Renal cortical epithelial cell (primary cell): ENCODE measurements at places on chromosomes 11 and 22.

DNA sequence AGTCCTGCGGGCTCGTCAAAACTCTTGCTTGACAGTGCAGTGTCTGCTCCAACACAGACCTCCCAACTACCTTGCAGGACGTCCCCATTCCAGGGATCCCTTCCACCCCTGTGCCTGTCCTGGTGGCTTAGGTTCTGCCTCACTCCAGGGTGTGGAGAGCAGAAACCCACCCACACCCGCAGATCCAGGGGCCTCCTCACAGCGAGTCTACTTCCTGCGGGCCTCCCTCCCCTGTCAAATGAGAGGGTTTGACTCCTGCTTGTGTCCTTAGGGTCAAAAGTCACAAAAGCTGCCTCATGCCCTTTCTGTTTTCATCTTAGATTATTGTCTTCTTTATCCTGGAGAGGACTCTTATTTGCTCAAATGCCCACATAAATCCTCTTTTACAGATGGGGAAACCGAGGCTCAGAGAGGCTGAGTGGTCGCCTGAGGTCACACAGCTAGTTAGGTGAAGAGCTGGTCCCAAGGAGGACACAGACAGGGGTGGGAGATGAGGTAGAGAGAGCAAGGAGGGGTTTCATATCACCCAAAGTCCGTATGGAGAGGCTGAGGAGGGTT is 81.1 kb upstream of the KCNQ1OT1 start:
- DNase-seq = no peak

DNA sequence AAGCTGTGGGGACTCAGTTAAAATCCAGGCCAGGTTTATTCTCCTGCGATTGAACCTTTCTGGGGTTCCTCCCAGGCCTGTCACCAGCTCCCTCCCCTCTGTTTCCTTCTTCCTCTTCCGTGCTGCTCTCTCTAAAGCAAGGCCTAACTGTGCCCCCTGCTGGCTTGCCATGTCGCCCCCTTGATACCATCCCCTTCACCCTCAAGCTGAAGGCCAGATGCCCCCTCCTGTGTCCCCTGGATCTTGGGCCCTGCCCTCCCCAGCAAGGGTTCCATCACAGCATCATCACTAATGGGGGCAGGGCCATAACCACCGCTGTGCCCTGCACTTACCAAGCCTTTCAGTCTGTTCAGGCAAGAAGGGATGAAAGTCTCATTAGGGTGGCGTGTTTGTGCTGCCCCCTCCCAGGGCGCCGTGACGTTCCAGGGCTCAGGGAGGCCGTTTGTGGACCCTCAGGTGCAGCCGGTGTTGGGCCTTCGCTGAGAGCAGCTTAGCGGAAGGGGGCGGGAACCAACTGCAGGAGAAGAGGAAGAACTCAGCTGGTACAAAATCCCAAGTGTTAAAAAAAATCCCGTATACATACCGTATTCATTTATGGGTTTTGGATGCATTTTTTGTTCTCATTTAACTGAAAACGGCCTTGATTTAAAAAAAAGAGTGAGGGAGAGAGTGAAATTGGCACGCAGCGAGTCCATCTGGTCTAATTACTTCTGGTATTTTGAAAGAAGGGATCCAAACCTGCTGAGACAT is 69.9 kb downstream of the MPPED1 start:
- DNase-seq = no peak

GRCh38 chr11:35619855-35620640 is 1.8 kb downstream of the FJX1 start:
- no peak for DNase-seq

- peak; percentile 92 for DNase-seq
Measured at GRCh38 chr11:20059587-20060021, 100.7 kb downstream of the DBX1 start.

GRCh38 chr11:5922749-5923426 is 19.2 kb upstream of the OR56A3 start:
- peak; percentile 86 for DNase-seq

DNA sequence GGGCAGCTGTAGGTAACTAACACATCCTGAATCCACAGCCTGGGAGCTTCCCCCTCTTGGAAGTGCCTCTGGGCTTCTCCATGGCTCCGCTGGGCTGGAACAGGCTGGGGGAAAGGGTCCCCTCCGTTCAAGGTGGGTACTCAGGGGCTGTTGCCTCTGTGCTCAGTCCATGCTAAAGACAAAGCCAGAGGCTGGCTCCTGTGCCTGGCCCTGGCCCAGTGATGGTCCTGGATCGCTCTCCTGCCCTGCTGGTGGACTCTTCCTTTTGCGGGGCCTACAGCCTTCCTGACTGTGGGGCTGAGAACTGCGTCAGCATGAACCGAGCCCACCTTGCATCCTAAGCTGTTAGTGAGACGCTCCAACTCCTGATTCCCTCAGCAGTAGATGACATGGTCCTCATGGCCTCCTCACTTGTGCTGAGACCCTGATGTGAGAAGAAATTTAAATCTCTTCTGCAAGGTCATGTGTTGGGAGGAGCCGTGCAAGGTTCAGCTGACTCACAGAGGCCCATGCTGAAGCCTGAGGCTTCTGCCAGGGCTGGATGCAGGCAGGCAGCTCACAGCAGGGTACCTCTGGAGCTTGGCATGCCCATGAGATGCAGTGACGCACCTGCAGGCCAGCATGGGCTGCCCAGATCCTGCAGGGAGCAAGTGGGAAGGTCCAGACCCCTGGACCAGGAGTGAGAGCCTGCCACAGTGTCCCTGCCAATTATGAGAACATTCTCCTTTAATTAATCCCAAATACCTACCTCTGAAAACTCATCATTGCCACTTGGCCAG is 1285.5 kb downstream of the TBC1D22A start:
- DNase-seq = no peak

- DNase-seq = no peak
Measured at GRCh38 chr11:44994753-44995152, 44.1 kb upstream of the TP53I11 start.

DNA sequence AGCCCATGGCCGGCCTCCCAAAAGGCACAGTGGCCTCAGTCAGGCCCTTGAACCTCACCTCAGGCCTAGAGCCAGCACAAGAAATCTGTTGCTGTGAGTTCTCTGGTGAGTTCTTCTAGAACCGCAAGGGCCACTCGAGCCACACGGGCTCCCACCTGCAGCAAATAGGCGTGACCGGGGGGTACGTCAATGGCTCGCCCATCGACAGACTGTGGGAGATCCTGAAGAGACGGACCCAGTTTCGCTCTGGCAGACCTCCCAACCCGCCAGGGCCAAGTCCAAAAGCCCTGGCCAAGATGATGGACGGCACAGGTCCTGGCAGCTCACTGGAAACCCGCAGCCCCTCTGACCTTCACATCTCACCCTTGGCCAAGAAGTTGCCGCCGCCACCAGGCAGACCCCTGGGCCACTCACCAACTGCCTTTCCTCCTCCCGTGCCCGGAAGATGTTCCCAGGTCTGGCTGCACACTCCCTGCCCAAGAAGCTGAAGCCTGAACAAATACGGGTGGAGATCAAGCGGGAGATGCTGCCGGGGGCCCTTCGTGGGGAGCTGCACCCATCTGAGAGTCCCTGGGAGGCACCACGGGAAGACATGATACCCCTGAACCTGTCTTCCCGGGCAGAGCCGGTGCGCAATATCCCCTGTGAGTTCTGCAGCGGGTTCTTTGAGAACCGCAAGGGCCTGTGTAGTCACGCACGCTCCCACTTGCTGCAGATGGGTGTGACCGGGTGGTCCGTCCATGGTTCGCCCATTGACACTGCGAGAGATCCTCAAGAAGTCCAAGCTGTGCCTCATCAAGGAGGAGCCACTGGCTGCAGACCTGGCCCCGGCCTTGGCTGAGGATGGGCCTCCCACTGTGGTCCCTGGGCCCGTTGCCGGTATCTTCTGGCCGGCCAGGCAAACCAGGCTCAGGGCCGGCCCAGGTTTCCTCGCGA is 544.2 kb upstream of the CCDC179 start:
- no peak for DNase-seq

DNA sequence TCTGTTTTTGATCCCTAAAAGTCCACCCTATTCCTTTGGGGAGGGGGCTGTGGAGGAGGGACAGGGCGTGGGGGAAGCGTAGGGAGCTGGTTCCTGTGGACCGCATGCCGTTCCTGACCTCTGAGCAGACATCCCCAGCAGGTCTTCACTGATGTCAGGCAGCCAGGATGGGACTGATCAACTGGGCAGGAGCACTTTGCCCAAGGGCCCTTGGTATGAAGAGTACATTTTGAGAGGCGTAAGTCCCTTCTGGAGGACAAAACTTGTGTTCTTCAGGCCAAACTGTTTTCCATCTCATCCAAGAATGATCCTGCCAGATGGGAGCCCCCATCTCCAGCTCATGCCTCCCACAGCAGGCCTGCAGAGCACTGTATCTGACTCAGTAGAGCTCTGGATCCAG is 80.9 kb upstream of the NARS2 start:
- DNase-seq = no peak

DNA sequence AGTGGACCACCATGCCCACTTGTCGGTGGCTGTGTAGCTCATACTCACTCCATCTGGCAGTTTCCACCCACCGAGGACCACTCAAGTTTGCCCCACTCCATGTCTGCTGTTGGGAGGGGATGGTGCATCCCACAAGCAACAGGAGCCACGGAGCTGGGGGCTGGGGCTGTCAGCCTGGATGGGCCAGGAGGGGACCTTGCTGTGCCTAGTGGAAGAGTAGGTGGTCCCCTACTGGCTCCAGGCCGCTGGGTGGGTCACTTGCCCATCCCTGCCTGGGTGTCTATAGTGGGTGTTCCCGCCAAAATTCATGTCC is 57.0 kb downstream of the SMIM38 start:
- no peak for DNase-seq

- no peak for DNase-seq
Measured at GRCh38 chr22:19244600-19245352, 46.7 kb downstream of the CLTCL1 start.

GRCh38 chr11:121575963-121576290 is 123.2 kb upstream of the SORL1-AS1 start:
- no peak for DNase-seq

- DNase-seq = no peak
Measured at GRCh38 chr11:131609921-131610320, 239.5 kb downstream of the NTM start.

- peak; percentile 23 for DNase-seq
Measured at GRCh38 chr11:12901874-12902481, 107.1 kb upstream of the RASSF10 start.

DNA sequence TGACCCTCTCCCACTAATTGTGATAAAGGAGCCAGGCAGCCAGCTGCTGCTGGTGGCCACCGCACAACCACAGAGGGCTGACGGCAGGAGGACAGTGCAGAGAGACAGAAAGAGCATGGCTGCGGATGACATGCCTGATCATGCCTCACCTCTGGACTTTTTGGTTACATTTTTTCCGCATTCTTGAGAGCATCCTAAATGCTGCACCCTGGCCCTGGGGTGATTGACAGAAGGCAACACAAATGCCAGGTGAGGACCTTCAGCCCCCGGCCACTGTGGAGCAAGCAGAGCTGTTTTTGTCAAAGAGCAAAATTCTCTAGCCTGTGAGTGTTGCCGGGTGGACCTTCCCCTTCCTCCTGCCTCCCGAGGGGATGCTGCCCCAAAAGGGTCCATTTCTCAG is 78.5 kb downstream of the RPS6KA4 start:
- DNase-seq = no peak

DNA sequence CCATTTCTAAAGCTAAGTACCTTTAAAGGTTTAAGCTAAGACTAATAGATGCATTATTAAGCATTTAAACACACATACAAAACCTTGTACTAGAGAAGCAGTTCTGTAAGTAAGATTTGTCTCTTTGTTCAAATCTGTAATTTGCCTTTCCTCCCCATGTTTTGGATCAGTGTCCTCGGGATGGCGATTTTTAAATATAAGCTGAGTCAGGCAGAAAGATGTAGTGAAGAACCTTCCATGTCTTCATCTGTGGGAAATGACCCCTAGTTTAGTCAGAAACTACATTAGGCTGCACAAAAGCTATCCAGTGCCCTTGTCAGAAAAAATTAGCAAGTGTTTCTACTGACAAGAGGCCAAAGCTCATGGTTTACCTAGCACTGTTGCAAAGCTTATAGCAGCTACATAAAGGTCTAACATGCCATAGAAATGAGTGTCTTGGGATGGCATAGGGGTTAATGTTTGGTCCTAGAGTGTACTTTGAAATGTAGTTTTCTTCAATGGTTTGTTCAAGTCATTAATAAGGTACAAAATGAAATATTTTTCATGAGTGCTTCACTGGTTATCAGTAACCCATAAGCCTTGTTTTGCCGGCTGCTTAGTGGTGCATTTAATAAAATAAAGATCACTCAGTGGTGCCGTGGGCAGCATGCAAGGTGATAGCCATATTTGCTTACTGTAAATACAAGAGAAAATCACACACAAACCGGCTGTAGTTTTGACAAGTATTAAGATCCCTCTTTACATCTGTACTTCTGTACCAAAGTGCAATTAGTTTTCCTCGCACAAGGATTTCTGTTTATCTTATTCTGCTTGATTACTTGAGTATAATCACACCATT is 139.8 kb downstream of the ELP4 start:
- DNase-seq = no peak

DNA sequence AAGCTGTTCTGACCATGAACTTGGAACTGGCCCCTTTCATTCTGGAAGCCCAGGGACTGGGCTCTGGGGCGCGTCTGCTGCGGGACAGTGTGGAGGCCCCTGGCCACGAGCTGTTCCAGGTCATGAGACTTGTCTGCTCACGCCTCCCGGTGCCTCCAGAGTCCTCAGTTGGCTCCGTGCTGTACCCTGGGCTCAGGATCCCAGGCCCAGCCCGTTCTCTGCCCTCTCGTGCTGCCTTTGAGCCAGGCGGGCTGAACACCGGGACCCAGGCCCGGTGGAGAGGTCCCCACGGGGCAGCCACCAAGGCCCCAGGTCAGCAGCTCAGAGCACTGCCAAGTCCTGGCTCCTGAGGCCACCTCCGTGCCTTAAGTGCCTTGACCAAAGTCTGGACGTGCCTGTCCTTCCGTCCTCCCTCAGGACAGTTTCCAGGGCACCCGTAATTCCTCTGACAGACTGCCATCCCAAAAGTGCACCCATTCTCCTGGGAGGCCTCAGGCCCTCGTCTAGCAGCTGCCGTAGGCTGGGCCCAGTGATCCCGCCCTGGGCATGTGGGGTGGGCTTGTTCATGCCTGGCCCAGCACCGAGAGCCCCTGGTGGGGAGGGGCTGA is 36.3 kb upstream of the PPARA start:
- no peak for DNase-seq

DNA sequence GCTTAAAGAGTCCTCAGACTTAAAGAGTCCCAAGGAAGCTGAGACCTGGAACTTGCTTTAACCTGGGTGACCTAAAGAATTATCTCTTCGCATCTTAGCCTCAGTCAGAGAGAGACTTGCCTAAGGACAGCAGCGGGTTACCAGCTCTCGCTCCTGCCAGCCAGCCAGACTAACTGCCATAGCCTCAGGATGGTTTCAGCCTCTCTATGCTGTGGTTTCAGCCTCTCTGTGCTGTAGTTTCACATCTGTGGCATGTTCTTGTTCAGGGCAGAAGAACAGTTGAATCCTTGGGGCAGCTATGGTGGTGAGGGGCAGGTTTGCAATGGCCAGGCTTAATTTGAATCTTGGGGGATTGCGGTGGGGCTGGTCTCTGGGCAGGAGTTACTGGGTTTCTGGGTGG is 2.3 kb downstream of the FRMD8 start:
- no peak for DNase-seq

GRCh38 chr11:85170184-85170583 is 457.0 kb downstream of the DLG2 start:
- peak; percentile 86 for DNase-seq
